Activated CD8-positive, alpha-beta memory T cell treated with anti-CD3 and anti-CD28 coated beads for 1 hour (primary cell): ENCODE measurements at places on chromosomes 5 and 9.

DNA sequence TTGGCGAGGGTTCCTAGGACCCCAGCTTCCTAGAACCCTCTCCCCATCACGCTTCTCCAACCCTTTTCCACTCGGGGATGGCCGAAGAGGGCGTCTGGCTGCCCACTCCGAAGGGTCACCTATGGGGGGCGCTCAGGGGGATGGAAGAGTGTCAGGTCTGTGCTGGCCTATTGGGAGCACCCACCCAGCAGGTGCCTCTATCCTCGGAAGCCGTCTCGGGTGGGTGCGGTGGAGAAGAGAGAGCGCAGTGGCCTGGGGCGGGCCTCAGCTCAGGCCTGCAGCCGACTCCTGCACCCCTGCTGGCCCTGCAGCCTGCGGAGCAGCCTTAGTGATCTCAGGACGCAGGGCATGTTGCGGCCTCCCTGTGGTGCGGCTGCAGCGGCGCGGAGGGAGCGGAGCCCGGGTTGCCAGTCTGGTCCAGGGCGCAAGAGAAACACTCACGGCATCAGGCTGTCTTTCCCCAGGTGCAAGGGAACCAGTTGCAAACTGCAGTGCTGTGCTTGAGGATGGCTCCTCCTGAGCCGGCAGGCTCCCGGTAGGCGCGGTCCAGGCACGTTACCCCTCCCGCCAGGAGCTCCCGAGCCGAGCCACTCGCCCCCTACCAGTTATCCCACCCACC lies 1.5 kb upstream of the IRX2 start:
- no peak for DNase-seq

DNA sequence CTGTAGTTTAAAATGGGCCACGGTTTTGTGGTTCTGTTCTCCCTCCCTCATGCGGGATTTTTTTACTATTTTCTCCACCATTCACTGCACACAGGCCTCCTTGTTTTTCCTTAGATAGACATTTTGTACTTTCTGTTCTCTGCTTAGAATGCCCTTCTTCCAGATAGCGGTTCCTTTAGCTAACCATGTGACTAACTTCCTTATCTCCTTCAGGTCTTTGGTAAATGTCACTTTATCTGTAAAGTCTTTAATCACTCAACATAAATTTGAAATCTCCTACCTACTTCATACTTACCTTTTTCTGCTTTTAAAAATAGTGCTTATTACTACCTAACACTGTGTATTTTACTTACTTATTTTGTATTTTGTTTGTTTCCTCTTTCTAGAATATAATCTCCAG lies 15.0 kb downstream of the FER start:
- no peak for DNase-seq

DNA sequence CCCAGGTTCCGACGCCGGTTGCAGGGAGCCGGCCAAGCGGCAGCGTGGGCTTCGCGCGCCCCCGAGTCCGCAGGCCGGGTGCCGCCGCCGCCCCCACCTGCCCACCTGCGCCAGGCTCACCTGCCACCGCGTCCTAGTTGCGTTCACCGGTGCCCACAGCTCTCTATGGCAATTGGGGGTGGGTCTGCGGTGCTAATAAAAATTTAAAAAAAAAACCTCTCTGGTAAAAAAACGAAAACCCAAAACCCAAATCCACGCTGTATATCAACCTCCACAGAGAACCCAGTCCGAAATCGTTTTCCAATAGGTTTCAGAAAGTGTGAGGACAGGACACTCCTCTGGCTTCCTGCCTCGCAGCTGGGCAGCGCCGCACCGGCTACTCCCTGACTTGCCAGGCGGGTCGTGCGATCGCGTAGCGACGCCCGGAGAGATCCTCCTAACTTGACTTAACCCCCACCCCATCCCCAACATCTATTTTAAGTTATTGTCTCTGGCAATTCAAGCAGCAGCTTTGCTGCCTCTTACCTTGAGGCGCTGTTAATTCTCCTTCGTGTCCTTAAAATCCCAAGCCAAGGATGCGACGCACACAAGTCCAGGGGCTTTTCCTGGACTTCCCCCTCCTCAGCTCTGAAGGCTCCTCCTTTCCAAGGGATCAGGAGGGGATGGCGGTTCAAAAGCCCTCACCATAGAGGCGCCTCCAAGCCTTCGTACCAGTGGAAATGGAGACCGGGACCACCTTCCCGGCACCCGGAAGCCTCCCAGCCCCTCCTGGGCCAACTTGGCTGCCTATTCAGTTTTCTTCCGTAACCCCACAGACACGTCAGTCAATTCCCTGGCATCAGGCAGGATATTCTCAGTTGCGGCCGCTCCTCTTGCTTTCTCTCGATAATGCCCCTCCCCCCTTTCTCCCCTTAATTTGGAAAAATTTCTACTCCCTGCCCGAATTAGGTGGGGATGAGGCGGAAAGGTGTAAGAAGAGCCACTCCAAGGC lies 1639.4 kb upstream of the C9orf72 start:
- DNase-seq, result no peak

DNA sequence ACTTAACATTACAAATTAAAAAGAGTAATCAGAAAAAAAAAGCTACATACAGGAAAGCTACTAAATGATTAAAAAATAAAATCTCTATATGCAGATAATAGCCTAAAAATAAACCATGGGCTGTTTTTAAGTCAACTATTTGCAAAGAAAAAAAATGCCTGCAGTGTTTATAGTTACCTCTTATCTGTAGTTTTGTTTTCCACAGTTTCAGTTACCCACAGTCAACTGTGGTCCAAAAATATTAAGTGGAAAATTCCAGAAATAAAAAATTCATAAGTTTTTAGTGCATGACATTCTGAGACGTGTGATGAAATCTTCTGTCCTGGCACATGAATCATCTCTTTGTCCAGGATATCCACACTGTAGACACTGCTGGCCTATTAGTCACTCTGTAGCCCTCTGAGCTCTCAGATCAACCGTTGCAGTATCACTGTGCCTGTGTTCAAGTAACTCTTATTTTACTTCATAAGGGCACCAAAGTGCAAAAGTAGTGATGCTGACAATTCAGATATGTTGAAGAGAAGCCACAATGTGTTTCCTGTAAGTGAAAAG lies 59.2 kb downstream of the PRELID2 start:
- no peak for DNase-seq

DNA sequence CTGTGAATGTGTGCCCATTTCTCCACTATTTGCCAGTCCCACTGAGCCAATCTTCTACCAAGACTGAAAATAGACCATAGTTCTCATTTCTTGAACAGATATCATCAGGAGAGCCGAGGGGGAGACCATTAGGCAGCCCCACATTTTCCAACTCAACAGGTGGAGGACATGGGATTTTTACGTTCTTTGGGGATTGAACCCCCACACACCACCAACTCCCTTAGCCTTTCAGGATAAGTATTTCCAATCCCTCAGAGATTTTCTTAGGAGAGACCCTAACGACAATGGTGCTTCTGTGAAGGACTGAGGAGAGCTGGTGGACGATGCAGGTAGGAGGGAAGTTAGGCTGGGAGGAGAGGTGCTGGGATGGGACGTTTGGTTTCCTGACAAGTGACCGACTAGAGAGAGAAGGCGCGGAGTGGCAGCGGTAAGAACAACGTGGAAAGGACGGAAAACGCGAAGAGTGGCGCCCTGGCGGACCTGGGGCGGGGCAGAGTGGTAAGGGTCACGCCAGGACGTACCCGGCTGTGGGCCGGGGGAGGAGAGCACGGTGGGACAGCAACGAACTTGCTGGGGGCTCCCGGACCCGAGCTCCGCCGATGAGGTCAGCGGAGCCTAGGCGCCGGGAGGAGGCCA lies 681 bp upstream of the CHSY3 start:
- no peak for DNase-seq

- no peak for DNase-seq
These were observed 45.4 kb downstream of the HACD4 start for GRCh38 chr9:20985851-20986600.

DNA sequence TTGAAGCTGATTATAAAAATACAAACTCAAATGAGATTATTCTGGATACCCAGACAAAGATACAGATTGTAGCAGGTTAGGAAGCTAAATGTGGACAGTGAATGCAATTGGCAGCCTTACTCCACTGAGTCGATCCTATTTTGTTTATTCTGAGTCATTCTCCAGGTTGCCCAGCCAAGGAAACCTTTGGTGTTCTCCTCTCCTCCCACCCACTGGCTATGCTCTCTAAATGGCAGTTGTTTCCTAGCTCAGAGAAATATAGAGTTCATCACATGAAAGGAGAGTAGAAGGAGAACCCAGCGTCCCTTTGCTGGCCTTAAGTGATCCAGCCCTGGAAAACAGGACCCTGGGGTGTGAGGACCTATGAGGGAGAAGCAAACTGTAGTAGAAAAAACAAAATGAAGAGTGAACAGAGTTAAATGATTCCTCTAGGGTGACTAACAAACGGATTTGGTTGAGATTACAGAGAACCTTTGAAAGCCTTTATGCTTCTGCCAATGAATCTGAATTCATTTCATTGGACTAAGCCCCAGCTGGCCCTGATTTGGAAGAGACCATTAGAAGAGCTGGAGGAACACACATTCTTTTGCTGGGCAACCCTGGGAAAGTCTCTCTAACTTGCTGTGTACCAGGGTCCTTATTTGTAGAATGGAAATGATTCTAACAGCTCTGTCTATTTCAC lies 95.1 kb downstream of the BRINP1 start:
- no peak for DNase-seq

DNA sequence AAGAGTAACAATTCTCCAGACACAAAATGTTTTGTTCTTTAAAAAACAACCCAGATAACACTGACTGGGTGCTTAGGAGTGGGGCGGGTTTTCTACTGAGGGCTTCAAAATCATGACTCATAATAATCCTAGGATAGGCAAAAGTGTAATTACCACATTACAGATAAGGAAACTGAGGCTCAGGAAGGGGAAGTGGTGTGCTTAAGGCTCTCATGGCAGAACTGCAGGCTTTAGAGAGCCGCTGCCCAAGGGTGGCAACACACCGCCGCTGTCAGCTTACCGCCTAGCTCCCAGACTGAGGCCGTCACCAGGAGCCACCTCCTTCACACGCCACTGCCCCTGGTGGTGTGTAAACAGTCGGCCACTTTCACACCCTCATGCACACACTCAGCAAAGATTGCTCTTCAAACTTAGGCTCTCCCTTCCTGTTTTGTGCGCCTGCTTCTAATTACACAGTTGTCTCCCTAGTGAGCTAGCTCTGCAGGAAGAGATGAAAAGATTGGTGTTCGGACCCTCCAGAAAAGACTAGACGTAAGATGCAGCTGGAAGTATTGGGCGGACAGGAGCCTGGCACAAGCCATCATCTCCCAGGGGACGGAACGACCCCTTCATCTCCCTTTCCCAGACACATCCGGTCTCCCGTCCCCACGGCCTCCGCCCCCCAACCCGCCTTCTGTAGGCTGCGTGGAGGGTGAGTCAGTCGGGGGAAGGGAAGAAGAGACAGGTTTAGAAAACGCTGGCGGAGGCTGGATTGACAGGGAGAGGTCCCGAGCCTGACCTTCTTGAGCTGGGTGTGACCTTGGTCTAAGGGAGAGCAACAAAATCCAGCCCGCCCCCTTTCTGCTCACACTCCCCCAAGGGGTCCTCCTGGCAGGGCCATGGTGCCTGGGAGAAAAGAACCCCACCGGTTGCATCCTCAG lies 162.7 kb downstream of the SYK start:
- DNase-seq, result no peak

- DNase-seq, result no peak
These were observed 147.1 kb upstream of the PPP1R26 start for GRCh38 chr9:135332516-135332915.
